ENCODE measurements at places on chromosomes 16 and 17. TPM values are rescaled to one million over a fixed set of nuclear protein-coding genes. Genes with fewer than 3 reads are reported as not detected.
A peak's percentile ranks its signal among the peaks of the same experiment; 100 is the strongest.

- DNase-seq: no peak
Observed at GRCh38 chr17:4599505-4600281, 15.4 kb downstream of the SMTNL2 start.

GRCh38 chr17:33049781-33050414, 58.3 kb downstream of the SPACA3 start:
- DNase-seq: peak; percentile 18

Gene GAS2L2
- not detected for total RNA-seq

Gene HS3ST2
- not detected for total RNA-seq

- peak; percentile 80 for DNase-seq
Observed at GRCh38 chr17:38870259-38871165, 654 bp downstream of the LASP1 start.

DNA sequence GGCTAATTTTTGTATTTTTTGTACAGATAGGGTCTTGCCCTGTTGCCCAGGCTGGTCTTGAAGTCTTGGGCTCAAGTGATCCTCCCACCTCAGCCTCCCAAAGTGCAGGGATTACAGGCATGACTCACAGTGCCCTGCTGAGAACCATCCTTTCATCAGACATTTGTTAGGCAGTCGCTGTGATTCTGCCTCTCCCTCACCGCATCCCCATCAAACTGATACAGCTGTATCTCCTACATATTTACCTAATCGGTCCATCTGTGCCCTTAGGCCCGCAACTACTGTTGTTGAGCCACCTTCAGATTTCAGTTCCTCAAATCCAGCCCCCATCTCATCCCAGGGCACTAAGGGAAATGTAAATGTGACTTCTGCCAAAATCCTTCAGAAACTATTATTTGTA, 2.0 kb upstream of the SLC43A2 start:
- no peak for DNase-seq

Gene RIPOR1
- 15.8 TPM for total RNA-seq

GRCh38 chr16:27319257-27319965, 5.6 kb downstream of the IL4R start:
- DNase-seq: no peak

DNA sequence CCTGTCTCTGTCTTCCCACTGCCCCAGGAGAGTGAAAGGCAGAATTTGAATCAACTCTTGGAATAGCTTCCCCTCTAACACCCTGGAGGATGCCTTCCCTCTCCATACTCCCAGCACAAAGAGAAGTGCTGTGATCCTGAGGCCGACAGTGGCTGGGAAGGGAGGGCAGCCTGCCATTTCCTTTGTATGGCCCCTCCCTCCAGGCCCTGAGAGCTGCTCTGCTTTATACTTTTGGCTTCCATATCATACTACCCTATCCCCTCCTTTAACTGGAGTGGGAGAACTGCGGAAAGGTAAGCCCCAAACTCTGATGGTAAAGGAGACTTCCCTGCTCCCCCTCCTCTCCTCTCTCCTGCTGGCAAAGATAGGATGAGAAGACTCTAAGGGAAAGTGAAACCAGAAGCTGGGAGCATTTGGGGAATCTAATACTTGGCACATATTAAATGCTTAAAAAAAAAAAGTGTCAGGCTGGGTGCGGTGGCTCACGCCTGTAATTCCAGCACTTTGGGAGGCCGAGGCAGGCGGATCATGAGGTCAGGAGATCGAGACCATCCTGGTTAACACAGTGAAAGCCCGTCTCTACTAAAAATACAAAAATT, 4.1 kb upstream of the MED24 start:
- no peak for DNase-seq

GRCh38 chr17:67570797-67571196, 146.9 kb upstream of the NOL11 start:
- no peak for DNase-seq

DNA sequence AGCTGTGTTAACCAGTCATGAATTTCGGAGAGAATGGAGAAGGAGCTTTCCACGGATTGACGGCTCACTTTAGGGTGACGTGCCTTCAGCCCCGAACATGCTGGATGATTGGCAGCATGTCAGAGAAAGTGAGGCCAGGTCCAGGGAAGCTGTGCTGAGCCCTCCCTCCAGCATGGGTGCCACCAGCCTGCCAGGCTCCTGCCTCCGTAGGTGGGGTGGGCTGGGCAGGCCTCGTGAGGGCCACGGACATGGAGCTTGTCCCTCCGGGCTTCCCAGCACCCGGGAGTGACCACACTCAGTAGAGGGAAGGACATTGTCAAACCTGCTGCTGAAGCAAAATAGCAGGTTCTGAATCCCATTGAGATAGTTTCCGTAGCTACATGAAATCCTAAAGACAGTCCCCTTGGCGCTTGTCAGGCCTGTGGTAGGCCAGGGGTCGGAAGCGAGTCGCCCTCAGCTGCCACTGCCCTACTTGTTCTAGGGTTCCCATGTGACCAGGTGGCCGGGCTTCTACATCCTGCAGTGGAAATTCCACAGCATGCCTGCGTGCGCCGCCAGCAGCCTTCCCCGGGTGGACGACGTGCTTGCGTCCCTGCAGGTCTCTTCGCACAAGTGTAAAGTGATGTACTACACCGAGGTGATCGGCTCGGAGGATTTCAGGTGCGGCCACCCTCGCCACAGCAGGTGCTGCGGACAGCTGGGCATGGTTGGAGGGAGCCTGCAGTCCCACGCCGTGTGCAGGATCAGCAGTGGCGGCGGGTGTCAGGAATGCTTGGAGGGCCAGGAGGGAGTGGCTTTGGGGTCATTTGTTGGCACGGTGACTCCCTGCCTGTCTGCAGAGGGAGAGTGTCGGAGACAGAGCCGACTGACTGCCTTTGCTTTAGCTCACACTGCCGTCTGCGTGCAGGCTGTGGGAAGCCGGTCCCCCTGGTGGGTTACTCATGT, 72.3 kb downstream of the SEC14L1 start:
- DNase-seq: no peak

Gene PIK3R5
- total RNA-seq: 73.4 TPM

GRCh38 chr16:10708969-10709368, 14.2 kb upstream of the TEKT5 start:
- no peak for DNase-seq

- no peak for DNase-seq
Observed at GRCh38 chr16:9840761-9841665, 341.2 kb downstream of the GRIN2A start.

GRCh38 chr16:55982597-55982996, 107.4 kb upstream of the CES5A start:
- DNase-seq: no peak

Gene TBX6
- 1.2 TPM for total RNA-seq

DNA sequence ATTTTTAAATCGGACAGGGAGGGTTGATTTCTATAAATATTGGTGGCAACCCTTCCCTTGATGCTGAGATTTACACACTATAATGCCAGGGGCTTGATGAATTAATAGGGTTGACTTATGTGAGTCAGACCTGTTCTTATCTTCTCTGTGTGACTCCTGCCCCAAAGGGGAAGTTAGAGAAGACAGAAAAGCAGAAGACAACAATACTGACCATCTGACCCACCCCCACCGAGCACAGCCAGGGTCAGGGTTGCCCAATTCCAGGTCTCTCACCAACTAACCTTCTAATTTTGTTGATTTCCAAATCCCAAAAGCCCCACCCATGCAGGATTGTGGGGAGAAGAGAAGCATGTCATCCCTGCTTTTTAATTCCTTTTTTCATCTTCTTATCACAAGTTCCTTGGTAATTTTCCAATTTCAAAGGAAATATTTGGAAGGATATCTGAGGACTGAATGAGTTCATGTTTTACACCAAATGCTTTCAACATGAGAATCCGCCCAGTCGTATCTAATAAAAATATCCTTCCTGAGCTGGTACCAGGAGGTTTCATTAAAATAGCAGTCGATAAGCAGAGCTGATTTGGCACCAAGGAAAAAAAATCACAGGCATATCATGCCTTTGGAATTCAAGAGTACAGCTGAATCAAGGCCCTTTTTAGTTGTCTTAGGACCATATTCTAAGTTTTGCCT, 603.4 kb upstream of the CDH11 start:
- DNase-seq: no peak

GRCh38 chr17:18025241-18025944, 13.6 kb downstream of the ATPAF2 start:
- peak; percentile 18 for DNase-seq

DNA sequence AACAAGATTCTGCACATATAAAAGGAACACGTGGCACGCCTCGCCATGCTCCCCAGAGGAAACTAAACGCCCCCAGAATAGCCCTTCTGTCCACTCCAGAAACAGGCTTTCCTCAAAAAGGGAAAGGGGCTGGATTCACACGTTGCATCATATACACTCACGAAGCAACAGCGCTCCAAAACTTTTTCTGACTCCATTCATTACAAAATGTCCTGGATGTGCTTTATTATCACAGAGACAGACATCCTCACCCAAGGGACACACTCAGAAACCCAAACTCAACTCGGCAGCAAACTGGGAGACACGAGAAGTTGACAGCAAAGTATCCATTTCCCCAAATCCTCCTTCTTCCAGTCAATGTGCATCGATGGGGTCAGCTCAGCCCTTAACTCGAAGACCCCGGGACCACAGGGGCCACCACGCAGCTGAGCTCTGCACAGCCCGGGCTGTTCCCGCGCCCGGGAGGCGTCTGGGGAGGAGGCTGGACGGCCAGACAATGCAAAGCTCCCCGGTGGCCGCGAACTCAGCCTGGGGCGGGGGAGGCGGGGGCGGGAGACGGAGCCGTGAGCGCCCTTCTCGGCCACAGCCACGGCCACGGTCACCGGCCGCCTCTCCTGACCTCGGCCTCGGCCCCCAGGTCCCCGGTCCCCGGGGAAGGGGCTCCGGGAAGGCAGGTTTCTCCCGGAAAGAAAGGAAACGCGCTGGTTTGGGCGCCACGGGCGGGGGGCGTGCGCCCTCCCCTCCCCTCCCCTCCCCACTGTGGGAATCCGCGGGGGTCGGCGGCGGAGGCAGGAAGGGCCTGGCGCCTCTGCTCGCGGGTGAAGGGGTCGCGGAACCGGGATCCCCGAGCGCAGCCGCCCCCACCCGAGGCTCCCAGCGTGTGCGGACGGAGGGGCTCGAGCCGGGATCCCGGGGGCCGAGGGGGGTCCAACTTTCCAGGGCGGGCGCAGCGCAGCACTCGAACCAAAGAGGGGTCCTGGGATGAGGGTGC, 1.2 kb downstream of the NXN start:
- no peak for DNase-seq

Gene CCL7
- not detected for total RNA-seq

DNA sequence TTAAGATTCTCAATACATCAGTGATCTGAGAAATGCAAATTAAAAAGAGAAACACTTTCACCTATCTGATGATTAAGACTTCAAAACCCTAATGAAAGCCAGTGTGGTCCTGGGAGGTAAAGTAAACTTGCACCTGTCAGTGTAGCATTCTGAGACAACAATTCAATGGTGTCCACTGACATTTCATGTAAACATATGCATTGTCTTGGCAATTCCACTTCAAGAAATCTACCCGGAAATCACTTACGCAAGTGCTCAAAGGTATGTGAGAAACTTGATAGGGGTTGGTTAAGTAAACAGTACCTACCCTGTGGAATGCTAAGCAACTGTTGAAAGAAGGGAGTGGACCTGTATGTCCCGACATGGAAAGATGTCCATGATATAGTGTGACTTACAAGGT, 2.1 kb downstream of the ST6GALNAC1 start:
- no peak for DNase-seq

GRCh38 chr16:25126820-25127232, 15.3 kb downstream of the LCMT1 start:
- DNase-seq: peak; percentile 47

Measured in activated CD4-positive, alpha-beta T cell treated with anti-CD3 and anti-CD28 coated beads, Interleukin-2, amount 10 ng/mL, durations not matched to agents 7 days and 5 days (primary cell).